Activated naive CD4-positive, alpha-beta T cell treated with Interleukin-2 at 50 U/mL for 16 hours (primary cell): ENCODE measurements at places on chromosomes 6 and 20.
A peak's percentile ranks its signal among the peaks of the same experiment; 100 is the strongest.

DNA sequence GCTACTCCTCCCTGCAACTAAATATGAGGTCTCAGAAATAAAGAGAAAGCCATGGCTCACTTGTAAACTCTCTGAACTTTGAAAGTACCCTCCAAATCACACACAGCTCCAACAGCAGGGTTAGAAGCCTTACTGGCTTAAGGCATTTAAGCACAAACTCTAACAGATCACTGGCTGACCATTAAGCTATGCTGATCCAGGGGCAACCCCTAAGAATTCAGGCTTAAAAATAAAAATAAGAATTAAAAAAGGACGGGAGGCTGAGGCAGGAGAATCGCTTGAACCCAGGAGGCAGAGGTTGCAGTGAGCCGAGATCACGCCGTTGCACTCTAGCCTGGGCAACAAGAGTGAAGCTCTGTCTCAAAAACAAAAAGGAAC lies 21.8 kb downstream of the HLA-E start:
- DNase-seq, result no peak

DNA sequence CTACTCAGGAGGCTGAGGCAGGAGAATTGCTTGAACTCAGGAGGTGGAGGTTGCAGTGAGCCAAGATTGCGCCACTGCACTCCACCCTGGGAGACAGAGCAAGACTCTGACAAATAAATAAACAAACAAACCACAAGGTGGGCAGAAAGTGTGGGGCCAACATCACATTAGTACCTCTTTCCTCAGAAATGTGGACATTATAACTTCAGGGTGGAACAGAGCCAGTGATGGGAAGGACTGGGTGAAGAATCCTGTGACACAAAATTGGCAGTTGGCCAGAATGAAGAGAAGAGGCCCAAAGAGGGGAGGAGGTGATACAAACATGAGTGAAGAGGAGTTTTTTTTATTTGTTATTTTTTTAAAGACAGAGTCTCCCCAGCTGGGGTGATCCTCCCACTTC lies 50.6 kb downstream of the NUP153 start:
- DNase-seq, result no peak

- no peak for DNase-seq
These were observed 146.9 kb downstream of the MACROD2 start for GRCh38 chr20:14142171-14142570.

GRCh38 chr6:165605182-165605875 lies 57.7 kb downstream of the PDE10A start:
- DNase-seq, result no peak

GRCh38 chr6:138691595-138692057 lies 81.9 kb upstream of the CCDC28A start:
- peak; percentile 4 for DNase-seq

DNA sequence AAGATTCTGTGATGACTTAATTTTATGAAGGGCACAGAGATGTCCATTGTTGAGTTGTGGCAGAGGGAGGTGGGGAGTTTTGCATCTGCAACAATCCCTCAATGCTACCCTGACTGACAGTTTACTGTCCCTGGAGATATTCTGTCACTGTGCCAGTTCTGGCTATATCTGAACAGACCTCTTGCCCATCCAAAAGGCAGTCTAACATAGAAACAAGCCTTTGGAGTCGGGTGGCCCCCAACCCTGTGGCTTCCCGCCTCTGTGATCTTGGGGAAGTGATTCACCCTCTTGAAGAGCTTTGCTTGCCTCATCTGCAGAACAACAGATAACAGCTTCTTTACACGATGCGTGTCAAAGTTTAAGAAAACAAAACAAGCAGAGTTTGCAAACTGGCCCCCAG lies 3.8 kb upstream of the E2F1 start:
- DNase-seq, result peak; percentile 44

DNA sequence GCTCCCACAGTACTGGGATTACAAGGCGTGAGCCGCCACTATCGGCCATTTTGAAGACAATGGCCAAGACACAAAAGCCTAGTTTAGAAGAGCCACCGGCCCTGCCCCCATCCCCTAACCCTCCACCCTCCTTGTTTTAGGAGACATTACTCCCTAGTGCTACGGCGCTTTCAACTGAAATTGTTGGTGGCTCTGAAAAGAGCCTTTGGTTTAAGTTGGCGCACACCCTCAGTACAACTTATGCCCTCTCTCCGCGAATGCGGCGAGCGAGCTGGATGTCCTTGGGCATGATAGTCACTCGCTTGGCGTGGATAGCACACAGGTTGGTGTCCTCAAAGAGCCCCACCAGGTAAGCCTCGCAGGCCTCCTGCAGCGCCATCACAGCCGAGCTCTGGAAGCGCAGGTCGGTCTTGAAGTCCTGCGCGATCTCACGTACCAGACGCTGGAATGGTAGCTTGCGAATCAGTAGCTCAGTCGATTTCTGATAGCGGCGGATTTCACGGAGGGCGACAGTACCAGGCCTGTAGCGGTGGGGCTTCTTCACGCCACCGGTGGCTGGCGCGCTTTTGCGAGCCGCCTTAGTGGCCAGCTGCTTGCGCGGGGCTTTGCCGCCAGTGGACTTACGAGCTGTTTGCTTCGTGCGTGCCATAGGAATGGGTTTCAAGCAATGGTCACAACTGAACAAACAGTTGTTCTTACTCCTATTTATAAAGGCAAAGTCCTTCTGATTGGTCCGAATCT lies 114.9 kb upstream of the BTN3A2 start:
- DNase-seq, result peak; percentile 68

GRCh38 chr6:26607434-26608230 lies 10.9 kb downstream of the ABT1 start:
- peak; percentile 56 for DNase-seq

DNA sequence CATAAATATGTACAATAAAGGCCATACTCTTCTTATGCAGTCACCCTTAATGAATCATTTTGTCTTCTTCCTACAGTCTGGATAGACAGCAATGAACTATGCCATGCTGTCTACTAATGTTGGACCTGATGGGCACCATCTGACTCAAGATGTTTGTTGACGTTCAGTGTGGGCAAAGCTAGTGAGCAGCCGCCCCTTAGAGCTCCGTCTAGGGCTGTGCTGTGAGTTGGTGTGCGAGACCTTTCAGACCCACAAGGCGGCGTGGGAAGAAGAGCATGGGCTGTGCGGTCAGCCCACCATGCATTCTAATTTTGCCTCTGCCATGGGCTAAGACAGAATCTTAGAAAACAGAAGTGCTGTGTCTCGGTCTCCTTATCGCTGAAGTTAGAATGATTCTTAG lies 829.4 kb downstream of the QKI start:
- no peak for DNase-seq

DNA sequence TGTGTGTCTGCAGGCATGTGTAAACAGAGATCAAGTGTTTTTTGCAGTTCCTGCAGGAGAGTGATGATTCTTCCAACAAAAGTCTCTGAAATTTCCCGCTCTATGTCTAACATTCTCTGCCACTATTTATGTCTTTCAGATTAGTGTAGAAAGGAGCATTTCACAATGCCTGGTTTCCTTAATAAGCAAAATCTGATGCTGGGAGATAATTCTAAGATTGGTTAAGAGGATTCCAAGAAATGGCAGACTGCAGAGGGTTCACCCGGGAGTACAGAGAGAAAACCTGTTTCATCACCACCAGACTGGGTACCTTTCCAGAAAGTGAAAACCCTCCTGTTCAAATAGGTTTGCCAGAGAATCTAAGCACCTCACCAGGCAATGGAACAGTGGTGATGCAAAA lies 62.7 kb downstream of the FOXC1 start:
- DNase-seq, result no peak

DNA sequence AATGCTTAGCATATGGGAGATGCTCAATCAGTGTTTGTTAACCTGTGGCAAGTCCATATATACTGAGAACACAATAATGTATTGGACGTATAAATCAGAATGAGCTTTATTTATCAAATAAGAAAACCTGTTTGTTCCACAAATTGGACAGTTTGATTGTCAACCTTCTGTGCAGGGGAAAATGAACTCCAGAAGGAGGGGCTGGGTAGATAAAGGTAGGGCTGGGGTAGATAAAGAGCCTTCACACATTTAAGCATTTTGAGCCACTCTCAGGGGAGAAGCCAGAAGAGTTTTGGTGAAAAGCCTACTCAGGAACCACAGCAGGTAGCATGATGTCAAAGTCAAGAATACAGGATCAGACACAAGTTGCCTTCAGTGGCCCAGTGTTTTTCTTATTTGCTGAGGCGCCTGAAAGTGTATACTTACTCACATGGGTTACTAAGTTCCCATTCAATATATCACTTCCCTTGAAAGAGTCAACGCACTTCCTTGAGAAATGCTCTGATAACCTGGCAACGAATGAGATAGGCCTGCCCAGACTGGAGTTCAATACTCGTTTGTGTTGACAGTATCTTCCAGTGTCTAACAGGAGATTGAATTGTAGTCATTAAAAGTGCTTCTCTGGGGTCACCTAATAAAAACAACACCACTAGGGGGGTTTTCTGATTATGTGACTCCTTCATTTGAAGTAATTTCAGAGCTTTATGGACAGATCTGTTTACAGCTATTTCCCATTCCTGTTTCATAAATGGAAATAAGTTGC lies 263.9 kb upstream of the CITED2 start:
- DNase-seq, result no peak

GRCh38 chr6:140774080-140774505 lies 1358.6 kb upstream of the GJE1 start:
- DNase-seq, result no peak

DNA sequence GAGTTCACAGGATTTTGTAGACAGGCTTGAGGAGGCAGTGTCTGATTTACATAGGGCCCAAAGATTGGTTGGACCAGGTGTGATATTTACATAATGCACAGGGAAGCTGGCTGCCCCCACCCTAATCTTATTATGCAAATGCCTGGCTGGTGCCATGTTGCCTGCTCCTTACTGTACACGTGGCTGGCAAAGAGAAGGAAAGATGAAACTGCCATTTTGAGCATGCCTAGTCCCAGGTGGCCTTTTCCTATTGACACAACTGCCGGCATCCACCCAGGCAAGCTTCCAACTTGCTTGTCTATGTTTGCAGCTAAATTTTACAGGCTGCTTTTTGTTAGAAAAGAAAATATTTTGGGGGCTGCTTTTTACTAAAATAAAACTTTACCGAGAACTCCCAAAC lies 174.6 kb downstream of the LMBRD1 start:
- no peak for DNase-seq

GRCh38 chr6:107689951-107690642 lies 134.0 kb downstream of the SCML4 start:
- DNase-seq, result no peak

- DNase-seq, result no peak
These were observed 26.1 kb upstream of the KLHL31 start for GRCh38 chr6:53691667-53692133.
